Chondrocyte (in vitro differentiated cells): ENCODE measurements at places on chromosomes 6 and 20. TPM values are rescaled to one million over a fixed set of nuclear protein-coding genes. Genes with fewer than 3 reads are reported as not detected.

GRCh38 chr6:105786890-105787655 is 299.1 kb upstream of the PRDM1 start:
- peaks cover 11% of the 10 kb centered on the region for H3K27me3 ChIP-seq
- H3K4me1 ChIP-seq = no peaks in the 10 kb centered on the region
- H3K27ac ChIP-seq = no peak overlapping the region
- H3K36me3 ChIP-seq = no peaks in the 10 kb centered on the region

Gene XKR7
- 0.02 TPM in 1 of 3 replicates, not detected in the others for total RNA-seq

- H3K4me3 ChIP-seq = no peak overlapping the region
- no peak for DNase-seq
- H3K27ac ChIP-seq = no peak overlapping the region
These were observed 85.8 kb downstream of the SLC35F1 start for GRCh38 chr6:117992856-117993255.

GRCh38 chr20:61584851-61585250 is 332.8 kb downstream of the CDH4 start:
- no peaks in the 10 kb centered on the region for H3K36me3 ChIP-seq
- peaks cover 10% of the 10 kb centered on the region for H3K27me3 ChIP-seq
- H3K4me3 ChIP-seq = no peak overlapping the region
- DNase-seq = no peak

DNA sequence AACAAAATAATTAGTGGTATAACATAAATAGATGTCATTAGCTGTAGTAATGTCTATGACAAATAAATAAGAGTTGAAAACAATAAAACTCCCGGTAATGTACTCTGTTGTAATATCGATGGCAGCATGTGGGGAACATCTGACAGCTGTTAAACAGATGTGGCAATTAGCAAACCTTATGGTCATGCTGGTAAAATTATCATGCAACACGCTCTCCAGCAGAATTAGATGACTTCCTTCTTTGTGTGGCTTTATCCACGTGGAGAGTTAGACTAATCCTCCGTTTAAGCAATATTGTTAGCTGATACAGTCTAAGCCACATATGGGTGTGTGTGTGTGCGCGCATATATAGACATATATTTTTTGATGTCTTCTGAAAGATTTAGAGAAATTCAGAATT is 77.7 kb upstream of the ZFP64 start:
- H3K27me3 ChIP-seq = peaks cover 13% of the 10 kb centered on the region
- no peak for DNase-seq
- no peak overlapping the region for H3K4me3 ChIP-seq
- no peak overlapping the region for H3K27ac ChIP-seq
